Lower lobe of right lung (tissue), 2 donors: ENCODE measurements at places on chromosomes 1 and 21. TPM values are rescaled to one million over a fixed set of nuclear protein-coding genes. Genes with fewer than 3 reads are reported as not detected.

Gene PLA2G2A
- total RNA-seq = 181 TPM

- peak overlapping the region; percentile 66 for H3K27ac ChIP-seq
- peak overlapping the region; percentile 24 for H3K4me3 ChIP-seq
- H3K4me1 ChIP-seq = peaks cover 15% of the 10 kb centered on the region
- no peak for DNase-seq
- no peaks in the 10 kb centered on the region for H3K27me3 ChIP-seq
- H3K36me3 ChIP-seq = no peaks in the 10 kb centered on the region
Measured at GRCh38 chr1:207298636-207299398, 22.7 kb upstream of the CD55 start.

Gene HMCN1
- 28.0 TPM for total RNA-seq

DNA sequence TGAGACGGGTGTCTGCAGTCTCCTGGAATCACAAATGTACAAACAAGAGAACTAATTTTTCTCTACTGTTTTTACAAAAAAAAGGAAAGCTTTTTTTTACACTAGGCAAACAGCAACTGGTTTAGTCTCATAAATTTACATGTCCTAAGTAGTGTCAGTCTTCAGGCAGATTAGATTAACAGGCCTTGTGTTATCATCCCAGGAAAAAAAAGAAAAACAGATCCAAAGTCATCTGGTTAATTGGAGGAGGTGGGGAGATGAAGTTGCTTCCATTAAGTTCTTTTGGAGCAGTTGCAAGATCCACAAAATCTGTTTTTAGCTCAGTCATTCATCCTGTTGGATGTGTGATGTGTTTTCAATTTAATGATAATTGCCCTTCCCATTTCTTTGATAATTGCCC is 363.5 kb upstream of the ADGRL2 start:
- no peak for DNase-seq
- H3K27ac ChIP-seq = no peak overlapping the region
- no peaks in the 10 kb centered on the region for H3K36me3 ChIP-seq
- no peaks in the 10 kb centered on the region for H3K4me1 ChIP-seq

Gene SPRR2G
- total RNA-seq = not detected

GRCh38 chr1:242477944-242478343 is 46.6 kb downstream of the PLD5 start:
- no peak overlapping the region for H3K27ac ChIP-seq
- no peaks in the 10 kb centered on the region for H3K27me3 ChIP-seq
- DNase-seq = no peak
- H3K36me3 ChIP-seq = no peaks in the 10 kb centered on the region
- H3K4me1 ChIP-seq = no peaks in the 10 kb centered on the region

DNA sequence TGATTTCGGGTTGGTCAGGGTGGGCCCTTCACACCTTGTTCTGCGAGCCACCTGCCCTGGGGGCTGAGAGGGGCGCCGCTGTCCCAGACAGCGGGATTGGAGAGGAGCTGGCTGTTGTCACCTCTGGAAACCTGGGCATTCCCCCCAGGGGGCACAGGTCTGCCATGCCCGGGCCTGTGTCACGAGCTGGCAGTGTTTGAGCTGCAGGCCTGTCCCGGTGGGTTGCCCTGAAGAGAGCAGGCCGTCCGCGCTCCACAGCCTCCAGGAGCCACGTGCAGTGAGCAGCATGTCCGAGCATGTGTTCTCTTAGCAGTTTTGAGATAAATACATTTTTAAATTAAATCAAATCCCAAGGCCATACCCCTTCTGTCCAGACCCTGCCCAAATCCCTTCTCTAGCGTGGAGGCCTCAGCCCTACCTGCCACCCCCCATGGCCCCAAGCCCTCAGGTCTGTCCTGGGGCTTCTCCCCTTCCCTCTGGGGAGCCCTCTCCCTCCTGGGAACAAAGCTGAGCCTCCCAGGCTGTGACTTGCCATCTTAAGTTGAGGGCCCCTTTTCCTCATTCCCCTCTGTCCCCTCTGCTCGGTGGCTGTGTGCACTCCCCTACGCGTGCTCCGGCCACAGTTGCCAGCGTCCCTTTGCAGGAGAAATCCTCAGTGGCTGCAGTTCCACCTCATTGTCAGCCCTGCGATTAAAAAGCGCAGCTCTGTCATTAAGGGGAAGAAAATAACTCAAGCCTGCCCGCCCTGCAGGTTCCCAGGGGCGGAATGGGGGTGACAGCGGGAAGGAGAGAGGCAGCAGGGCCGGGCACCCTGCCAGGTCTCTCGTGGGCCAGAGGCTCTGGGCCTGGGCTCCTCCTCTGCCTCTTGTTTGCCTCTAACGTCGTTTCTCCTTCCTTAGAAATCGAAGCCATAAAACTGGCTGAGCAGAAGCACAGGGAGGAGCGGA is 26.6 kb downstream of the SLX9 start:
- H3K27ac ChIP-seq = peak overlapping the region; percentile 51
- H3K36me3 ChIP-seq = peaks cover 5% of the 10 kb centered on the region
- H3K27me3 ChIP-seq = no peaks in the 10 kb centered on the region
- no peak overlapping the region for H3K4me3 ChIP-seq
- peak; percentile 71 for DNase-seq

DNA sequence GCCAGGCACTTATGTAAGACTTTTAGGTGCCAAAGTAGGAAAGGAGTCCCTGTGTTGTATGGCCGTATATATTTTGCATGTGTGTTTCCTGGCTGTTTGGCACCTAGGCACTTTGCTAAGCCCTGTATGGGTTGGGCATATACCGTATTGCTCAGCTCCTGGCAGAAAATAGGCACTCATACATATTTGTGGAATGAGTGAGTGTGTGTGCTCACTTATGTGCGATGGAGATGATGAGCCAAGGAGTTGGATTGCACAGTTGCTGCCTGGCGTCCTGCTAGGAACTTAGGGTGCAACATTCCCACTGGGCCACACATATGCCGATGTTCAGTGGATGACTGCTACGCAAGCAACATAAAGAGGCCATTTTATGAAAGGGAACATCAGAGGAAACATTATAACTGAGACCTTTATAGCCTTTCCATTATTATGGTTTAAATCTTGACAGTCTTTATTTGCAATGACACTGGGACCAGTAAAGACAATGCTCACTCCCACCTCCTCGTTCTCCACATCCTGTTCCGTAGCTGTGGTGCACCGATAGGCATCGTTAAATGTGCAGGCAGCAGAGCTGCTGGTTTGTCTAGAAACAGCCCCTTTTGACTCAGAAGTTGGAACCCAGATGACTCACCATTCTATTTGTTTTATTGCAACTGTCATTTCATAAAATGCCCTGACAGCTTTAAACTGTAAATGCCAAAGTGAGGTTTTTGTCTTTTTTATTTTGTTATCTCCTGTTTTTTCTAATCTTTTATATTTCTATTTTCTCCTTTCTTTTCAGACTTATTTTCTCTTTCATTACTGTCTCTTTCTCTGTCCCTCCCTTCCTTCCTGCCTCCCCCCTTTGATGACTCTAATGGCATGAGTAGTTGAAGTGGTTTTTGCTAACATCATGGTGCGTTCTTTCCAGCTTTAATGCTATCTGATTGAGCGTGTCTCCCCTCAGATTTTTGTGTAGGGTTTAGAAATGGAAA is 36.1 kb downstream of the PEX14 start:
- H3K36me3 ChIP-seq = no peaks in the 10 kb centered on the region
- H3K4me1 ChIP-seq = peaks cover 61% of the 10 kb centered on the region
- H3K4me3 ChIP-seq = no peak overlapping the region
- H3K27ac ChIP-seq = peak overlapping the region; percentile 71

DNA sequence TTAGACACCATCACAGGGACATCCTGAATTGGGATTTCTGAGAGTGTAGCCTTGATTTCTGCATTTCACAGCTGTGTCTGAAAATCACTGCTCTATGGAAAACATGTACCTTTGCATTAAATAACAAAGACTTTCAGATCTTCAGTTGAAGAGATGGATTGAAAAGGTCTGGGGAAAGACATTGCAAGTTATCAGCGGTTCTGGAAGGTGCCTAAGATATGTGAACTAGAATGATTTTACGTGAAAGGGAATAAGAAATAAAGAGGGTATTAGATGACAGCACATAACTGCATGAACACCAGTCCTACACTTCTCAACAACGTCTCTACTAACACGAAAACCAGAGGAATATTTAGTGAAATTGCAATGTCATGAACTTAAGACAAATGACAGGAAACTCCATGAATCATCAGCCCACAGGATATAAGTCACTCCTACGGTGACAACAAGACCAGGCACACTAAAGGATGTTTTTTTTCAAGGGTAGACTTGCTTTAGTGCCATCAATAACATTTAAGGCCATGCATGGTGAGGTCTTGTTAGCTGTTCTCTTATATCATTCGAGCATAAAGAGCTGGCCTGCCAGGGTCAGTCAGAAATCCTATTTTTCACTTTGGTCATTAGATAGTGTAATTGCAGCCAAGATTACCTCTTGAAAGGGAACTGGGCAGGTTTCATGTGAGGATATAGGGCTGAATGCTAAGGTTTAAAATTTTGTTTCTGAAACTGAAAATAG is 283.1 kb downstream of the GRIK1 start:
- H3K27ac ChIP-seq = no peak overlapping the region
- no peak for DNase-seq
- no peaks in the 10 kb centered on the region for H3K36me3 ChIP-seq

DNA sequence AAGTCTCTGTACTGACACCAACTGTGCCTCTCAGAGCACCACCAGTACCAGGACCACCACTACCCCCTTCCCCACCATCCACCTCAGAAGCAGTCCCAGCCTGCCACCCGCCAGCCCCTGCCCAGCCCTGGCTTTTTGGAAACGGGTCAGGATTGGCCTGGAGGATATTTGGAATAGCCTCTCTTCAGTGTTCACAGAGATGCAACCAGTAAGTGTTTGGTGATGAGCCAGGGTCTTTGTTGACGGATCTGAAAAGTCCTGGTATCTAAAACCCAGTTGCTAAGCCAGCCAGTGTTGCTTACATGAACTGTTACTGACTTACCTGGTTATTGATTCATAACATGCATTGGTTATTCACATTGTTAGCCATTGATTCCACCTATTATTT is 1.1 kb downstream of the C1orf56 start:
- H3K27ac ChIP-seq = peak overlapping the region; percentile 76
- H3K27me3 ChIP-seq = no peaks in the 10 kb centered on the region
- peak overlapping the region; percentile 83 for H3K4me3 ChIP-seq
- peaks cover 21% of the 10 kb centered on the region for H3K4me1 ChIP-seq

DNA sequence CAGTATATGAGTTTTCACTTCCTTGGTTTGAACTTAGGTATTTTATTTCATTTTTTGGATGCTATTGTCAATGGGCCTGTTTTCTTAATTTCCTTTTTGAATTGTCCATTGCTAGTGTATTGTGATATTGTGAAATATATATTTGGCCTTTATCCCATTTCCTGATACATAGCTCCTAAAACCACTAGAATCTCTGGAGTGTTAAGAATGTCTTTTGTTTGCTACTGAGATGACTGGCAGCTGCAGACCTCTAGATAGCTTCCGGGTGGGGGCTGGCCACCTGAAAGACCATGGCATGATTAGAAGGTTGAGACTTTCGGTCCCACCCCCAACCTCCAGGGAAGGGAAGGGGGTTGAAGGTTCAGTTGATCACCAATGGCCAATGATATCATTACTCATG is 245.4 kb downstream of the KCNJ6 start:
- no peak overlapping the region for H3K27ac ChIP-seq
- H3K27me3 ChIP-seq = peaks cover 7% of the 10 kb centered on the region
- DNase-seq = no peak
- no peak overlapping the region for H3K4me3 ChIP-seq
- H3K4me1 ChIP-seq = peaks cover 25% of the 10 kb centered on the region
- no peaks in the 10 kb centered on the region for H3K36me3 ChIP-seq

DNA sequence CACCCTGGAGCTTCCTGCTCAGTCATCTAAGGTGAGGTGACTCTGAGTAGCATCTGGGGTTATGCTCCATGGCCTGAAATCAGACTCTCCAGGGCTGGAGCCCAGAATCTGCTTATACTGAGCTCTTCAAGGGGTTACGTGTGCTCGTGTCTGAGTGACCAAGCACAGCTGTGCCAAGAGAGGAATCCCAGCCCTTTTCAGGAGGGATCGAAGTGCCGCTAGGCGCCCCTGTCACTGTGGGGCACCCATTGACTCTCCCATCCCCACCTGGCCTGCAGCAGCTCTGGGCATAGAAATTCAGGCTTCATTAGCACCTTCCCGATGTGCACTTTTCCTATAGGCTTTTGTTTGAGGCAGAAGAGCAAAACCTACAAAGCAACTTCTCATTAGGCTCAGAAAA is 13.8 kb downstream of the VASH2 start:
- no peak overlapping the region for H3K4me3 ChIP-seq
- H3K36me3 ChIP-seq = no peaks in the 10 kb centered on the region
- DNase-seq = no peak
- no peaks in the 10 kb centered on the region for H3K4me1 ChIP-seq
- H3K27ac ChIP-seq = no peak overlapping the region

DNA sequence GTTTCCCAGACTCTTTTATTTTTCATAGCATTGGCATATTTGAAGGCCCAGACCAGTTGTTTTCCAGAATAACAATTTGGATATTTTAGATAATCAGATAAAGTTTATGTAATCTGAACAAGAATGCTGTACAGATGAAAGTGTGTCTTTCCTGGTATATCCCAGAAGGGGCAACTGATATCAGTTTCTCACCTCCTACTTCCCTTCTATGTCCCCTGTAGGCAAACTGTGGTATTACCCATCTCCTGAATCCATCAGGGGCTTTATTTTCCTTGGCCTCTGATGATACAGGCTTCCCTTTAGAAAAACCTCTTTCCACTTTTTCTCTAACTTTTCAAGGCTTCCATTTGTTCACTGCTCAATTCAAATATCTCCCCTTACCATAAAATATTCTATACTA is 87.5 kb upstream of the RGS1 start:
- no peaks in the 10 kb centered on the region for H3K27me3 ChIP-seq
- H3K4me1 ChIP-seq = no peaks in the 10 kb centered on the region
- H3K4me3 ChIP-seq = no peak overlapping the region
- no peak for DNase-seq
- no peak overlapping the region for H3K27ac ChIP-seq
- no peaks in the 10 kb centered on the region for H3K36me3 ChIP-seq

GRCh38 chr1:60033066-60033465 is 40.5 kb downstream of the C1orf87 start:
- no peak for DNase-seq
- no peak overlapping the region for H3K4me3 ChIP-seq
- no peaks in the 10 kb centered on the region for H3K36me3 ChIP-seq
- H3K27me3 ChIP-seq = no peaks in the 10 kb centered on the region

- no peaks in the 10 kb centered on the region for H3K4me1 ChIP-seq
- no peak overlapping the region for H3K4me3 ChIP-seq
- DNase-seq = no peak
- H3K36me3 ChIP-seq = no peaks in the 10 kb centered on the region
- no peak overlapping the region for H3K27ac ChIP-seq
Measured at GRCh38 chr1:30295266-30295665, 428.1 kb downstream of the MATN1 start.

DNA sequence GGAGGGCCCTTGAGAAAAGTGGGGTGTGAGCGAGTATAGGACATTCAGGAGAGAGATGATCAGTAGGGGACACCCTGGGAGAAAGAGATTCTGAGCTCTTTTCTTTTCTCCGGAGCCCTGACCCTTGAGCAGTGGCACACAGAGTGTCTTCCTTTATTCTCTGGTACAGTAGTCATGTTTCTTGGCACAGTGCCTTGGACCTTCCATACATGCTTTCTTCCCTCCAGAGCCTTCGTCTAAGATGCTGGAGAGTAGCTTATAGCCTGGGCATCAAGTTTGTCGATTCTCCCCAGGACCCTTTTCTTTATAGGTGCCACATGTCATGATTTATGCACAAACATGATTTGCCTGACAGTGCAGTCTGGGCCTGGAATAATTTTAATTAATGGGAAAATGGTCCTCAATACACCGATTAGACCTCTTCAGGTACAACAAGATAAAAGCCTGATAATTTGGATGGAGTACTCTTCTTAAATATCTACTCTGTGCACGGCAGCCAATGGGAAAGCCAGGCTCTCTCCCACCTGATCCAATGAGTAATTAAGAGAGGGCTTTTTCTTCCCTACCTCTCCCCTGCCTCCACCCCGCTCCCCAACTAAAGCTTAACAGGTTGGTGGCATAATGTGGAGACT is at the start of gene TBX19:
TBX19 (plus strand) TSS at position 582 of the 632 bp plus-strand sequence. CDS start 214 bp downstream, outside the sequence.
- H3K4me3 ChIP-seq = no peak within 1 kb of the TSS
- H3K27me3 ChIP-seq = no peaks in the 10 kb centered on the region
- no peak within 1 kb of the TSS for H3K27ac ChIP-seq
- no peak for DNase-seq
- H3K36me3 ChIP-seq = no peaks in the 10 kb centered on the region
